ENCODE measurements at places on chromosomes 6 and 20.

DNA sequence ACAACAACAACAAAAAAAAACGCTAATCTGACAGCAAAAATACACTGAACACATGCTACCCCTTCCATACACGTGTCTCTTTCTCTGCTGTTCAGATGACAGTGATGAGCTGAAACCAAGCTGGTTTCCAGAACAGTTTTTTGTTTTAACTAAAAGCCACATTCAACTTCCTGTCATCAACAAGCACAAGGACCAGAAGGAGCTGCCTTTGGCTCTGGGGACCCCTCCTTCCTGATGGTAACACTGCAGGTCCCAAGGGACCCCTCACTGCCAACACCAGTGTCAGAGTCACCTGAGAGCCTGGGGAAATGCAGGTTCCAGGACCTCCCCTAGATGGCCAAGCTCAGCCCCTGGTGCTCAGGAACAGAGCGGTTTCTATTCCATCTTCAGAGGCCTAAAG is 6.0 kb downstream of the CST7 start:
- DNase-seq: no peak

GRCh38 chr6:55023230-55023629 is 151.1 kb upstream of the HCRTR2 start:
- no peak for DNase-seq

GRCh38 chr6:155959898-155960495 is 504.4 kb upstream of the NOX3 start:
- no peak for DNase-seq

GRCh38 chr20:17644451-17644850 is 37.6 kb downstream of the RRBP1 start:
- no peak for DNase-seq

DNA sequence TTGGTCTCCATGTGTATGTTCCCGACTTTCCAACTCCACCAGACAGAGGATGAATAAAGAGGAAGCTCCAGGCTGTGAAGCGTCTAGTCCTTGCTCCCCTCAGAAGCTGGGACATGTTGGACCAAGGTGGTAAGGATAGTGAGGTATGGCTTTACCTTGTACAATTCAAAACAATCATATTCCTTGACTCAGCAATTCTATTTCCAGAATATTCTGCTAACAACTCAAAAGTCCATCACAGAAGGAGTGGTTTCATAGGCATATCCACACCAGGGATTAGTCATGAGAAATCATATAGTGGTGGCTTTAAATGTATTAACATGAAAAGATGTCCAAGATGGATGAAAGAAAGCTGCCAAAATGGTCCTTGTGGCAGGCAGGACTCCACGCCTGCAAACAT is 19.8 kb downstream of the FKBP1A start:
- no peak for DNase-seq

DNA sequence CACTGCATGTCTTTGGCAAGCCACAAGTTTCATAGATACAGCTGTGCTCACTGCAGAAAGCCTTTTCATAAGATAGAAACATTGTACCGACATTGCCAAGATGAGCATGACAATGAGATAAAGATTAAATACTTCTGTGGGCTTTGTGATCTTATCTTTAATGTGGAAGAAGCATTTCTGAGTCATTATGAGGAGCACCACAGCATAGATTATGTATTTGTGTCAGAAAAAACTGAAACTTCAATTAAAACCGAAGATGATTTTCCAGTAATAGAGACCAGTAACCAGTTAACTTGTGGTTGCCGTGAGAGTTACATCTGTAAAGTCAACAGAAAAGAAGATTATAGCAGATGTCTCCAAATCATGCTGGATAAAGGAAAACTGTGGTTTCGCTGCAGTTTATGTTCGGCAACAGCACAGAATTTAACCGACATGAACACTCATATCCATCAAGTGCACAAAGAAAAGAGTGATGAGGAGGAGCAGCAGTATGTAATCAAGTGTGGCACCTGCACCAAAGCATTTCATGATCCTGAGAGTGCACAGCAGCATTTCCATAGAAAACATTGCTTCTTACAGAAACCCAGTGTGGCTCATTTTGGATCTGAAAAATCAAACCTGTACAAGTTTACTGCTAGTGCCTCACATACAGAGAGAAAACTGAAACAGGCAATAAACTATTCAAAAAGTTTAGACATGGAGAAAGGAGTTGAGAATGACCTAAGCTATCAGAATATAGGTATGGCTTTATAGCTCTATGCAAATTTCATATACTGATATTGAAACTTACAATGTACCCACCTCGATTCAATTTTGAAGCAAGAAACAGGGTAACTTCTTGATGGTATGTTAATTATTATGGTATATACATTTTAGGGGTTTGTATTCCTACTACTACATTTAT is 23.9 kb upstream of the BAG2 start:
- no peak for DNase-seq

DNA sequence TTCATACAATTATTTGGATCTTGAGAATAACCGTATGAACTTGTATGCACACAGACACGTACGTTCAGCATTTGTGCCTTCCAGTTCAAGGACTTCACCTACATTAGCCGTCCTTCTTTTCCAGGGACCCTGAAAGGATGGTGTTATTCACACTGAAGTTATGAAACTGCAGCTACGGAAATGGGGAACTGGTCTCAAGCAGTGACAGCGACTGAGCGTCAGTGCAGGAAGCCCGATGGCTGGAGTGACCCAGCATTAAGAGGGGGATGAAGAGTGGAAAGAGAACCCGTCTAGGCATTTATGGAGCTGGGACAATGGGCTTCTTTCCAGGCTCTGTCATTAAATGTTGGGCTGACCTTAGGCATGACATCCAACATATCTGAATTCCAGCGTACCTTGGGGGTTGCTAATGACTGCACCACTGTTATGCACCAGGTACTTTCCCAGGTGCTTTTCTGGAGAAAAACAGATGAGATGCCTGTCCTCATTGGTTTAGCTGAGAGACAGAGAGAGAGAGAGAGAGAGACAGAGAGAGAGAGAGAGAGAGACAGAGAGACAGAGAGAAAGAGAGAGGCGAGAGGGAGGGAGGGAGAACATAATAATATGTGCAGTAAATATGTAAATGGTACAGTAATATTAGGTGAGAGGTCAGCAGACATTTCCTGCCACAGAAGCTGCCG is 204.7 kb upstream of the EXOC2 start:
- DNase-seq: no peak

GRCh38 chr20:57003012-57003411 is 263.4 kb downstream of the BMP7 start:
- no peak for DNase-seq

GRCh38 chr6:105986998-105987397 is 99.1 kb upstream of the PRDM1 start:
- DNase-seq: no peak

DNA sequence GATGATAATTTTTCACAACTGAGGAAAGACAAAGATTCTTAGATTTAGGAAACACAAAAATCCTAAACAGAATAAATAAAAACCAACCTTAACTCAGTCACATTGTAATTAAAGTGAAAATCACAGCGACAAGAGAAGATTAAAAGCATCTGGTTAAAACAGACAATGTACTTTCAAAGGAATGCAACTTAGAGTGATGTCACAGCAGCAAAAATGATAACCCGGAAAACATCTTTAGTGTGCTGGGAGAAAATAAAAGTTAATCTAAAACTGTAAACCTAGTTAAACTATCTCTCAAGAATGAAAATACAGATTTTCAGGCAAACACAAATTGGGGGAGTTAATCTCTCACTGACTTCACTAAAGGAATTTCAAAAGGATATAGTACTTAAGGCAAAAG is 76.8 kb upstream of the OGFRL1 start:
- no peak for DNase-seq

- DNase-seq: no peak
Measured at GRCh38 chr6:98836962-98837944, 2.9 kb downstream of the POU3F2 start.
